BJ (cell line): ENCODE measurements at places on chromosomes 2 and 18.

- no peak for DNase-seq
Measured at GRCh38 chr2:148585696-148586095, 58.9 kb upstream of the EPC2 start.

DNA sequence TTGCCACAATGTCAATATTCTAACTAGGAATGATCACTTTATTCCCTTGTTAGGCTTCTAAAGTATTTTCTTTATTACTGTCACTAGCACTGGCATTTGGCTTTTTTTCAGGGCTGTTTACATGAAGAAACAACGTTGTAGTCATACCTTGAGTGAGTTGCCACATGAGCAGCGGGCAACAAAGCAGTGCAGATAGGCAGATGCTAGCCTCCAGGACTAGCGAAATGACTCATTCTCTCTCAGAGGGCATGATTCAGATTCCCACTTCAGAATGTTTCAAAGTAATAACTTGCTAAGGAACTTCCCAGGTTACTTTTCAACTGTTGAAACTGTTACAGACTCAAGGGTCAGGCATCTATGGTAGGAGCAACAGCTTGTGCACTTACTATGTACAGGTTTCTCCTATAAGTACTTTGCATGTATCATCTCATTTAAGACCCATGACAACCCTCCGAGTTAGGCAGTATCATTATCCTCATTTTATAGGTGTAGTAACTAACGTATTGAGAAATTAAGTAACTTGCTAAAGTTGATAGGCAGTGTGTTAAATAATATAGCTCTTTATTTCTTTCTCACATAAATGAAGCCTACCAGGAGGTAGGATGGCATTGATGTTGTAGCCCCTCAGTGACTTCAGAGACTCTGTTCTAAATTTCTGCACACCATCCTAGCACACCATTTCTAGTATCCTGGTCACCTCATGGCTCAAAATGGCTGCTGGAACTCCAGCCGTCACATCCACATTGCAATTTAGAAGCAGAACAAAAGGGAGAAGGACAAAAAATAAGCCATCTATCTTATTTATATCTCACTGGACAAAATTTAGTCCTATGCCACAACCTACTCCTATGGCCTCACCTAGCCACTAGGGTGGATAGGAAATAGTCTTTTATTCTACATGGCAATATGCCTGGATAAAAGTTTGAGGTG, 83.3 kb downstream of the ICOS start:
- DNase-seq = no peak

DNA sequence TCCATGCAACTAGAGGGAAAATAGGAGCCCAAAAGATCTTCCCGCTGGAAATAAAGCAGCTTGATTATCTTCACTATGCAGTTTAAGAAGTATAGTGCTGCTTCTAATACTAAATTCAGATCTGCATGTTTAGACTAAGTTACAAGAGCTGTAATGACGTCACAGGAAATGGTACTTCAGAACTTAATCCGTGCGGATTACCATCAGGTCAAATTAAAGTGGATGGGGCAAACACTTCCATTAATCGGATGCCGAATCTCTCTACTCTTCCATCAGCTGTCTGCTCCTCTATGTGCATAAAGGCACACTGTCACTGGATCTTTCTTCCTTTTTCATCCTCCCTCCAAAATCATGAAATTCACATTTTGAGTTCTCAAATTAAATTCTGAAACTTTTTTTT, 52.6 kb downstream of the TRAPPC12 start:
- DNase-seq = no peak

- no peak for DNase-seq
Measured at GRCh38 chr2:96985181-96985945, 1.0 kb downstream of the FAM178B start.

DNA sequence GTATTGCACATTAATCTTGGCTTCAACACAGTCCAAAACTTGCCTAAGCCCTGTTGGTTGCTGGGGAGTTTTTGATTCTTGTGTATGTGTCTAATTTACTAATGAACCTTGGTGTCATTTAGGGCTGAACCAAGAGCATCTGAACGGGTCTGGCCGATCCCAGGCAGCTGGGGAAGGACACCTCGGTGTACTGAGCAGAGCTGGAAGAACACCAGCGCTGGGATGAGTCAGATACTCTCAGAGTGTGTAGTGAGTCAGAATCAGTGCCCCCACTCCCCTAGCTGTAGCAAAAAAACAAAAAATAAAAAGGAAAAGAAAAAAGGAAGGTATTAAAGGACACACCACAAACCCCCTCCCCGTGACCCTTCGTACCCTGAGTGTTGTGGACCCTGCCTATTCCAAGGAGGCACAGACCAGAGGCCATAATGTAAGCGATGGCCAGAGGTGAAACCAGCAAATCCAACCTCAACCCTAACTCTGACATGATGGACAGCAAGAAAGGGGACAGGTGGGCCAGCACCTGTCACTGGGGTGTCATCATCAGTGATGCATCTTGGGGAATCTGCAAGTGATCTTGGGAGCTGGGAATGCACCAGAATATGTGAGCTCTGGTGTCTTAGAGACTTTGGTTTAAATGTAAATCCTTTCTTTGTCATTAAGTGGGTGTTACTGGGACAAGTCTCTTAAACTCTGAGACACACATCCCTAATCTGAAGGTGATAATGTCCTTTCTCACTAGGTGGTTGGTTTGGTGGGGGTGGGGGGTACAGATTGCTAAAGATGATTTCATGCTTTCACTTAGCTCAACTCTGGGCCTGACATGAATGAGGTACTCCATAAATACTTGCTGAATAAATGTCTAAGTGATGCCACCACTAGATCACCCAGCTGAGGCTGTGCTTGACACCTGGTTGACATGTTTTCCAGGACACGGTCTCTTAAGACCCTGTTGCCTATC, 34.2 kb upstream of the NCOA1 start:
- no peak for DNase-seq

GRCh38 chr2:99444222-99444621, 45.6 kb downstream of the REV1 start:
- no peak for DNase-seq

- DNase-seq = no peak
Measured at GRCh38 chr2:122927197-122927596, 1097.9 kb upstream of the CNTNAP5 start.

DNA sequence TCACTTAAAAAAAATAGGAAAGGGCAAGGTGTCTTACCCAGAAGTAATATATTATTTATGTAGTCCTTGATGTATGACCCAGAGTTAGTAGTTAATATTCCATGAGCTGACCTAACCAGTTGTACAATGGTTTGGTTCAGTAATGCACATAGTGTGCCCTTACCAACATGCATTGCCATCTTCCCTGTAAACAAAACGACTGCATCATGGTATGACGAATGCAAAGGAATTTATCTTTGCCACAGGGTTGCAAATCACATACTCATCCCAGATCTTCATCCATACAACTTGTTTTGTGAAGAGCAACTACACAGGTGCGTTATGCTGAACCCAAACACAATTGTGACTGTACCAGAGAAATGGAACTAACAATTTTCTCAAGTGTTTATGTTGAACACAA, 68.9 kb upstream of the ZSWIM2 start:
- DNase-seq = no peak

GRCh38 chr2:147467441-147467840, 377.4 kb upstream of the ACVR2A start:
- DNase-seq = no peak

DNA sequence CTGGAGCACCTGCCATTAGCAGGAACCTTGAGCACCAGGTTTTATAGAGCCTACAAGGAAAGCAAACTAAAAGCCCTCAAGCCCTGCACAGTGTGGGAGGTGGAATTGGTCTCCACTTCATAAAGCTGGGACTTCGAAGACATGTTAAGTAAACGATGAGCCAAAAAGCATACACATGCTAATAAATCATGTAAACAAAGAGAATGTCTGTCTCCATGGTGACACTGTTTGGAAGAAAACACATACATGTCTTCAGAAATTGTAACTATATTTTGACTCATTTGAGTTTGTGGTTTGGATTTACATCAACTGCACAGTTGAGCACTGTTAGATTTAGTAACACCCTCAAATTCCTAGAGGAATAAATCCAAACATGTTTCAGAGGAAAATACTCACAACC, 978.5 kb upstream of the LRRTM1 start:
- DNase-seq = no peak

GRCh38 chr2:174328961-174329715, 5.6 kb upstream of the SP9 start:
- DNase-seq = no peak

GRCh38 chr2:70258532-70258875, 567 bp downstream of the PCYOX1 start:
- DNase-seq = no peak

- no peak for DNase-seq
Measured at GRCh38 chr2:88832311-88832991, 141.0 kb downstream of the RPIA start.

GRCh38 chr2:217622205-217623060, 380.4 kb downstream of the TNS1 start:
- peak; percentile 88 for DNase-seq

- no peak for DNase-seq
Measured at GRCh38 chr2:75494137-75494769, 66.5 kb downstream of the EVA1A start.

DNA sequence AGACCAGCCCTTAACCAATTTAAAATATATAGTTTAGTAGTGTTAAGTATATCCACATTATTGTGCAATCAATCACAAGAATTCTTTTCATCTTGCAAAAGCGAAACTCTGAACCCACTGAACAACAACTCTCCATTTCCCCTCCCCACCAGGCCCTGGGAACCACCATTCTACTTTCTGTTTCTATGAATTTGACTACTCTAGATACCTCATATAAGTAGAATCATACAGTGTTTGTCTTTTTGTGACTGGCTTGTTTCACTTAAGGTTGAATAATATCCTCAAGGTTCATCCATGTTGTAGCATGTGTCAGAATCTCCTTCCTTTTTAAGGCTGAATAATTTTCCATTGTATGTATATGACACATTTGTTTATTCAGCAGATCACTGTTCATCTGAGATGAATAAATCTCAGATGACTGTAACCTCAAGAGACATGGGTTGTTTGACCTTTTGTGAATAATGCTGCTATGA, 8.1 kb upstream of the SOS1 start:
- no peak for DNase-seq

DNA sequence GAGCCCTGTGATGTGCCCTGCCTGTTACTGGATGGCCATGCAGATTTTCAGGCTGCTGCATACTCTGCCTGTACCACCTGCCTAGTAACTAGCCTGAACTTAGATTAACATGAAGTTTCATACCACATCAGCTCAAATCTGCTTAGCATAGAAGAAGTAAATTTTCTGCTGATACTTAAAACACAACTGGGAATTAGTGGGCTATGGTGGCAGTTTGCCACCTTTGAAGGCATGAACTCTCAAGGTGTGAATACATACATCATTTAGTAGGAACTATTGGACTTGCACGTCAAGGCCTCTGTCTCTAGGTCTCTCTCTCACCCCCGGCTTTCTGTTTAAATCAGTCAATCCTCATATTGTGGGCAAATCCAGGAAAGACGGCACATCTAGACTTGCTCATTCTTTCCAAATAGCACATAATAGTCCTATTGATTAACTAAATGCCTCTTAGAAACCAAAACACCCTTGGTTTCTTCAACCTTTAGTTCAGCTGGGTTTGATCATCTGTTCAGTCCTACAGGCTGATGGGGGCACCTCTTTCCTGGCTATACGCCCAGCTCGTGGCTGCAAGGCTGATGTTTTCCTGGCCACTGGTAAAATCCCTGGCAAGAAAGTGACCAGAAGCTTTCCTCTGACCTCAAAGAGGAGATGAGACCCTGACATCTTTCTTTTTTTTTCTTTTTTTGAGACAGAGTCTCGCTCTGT, 58.4 kb downstream of the ALPK2 start:
- no peak for DNase-seq

DNA sequence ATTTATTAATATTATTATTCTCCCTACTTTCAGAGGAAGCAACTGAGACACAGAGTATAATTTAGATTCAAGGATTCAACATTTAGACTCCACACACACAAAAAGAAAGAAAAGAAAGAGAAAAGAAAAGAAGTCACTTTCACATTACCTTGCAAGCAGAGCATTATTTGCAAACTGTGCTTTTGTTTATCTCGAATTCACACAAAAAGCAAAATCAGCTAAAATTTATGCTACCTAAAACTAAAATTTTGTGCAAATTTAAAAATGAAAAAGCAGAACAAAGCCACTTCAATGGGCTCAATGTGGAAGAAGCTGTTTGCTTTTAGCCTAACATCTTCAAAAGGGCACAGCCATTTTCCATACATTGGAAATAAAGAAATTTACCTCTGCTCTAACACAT, 1282.7 kb upstream of the GYPC start:
- no peak for DNase-seq

GRCh38 chr2:212311807-212312404, 226.7 kb downstream of the ERBB4 start:
- DNase-seq = no peak

- DNase-seq = no peak
Measured at GRCh38 chr18:2420367-2420766, 150.9 kb downstream of the METTL4 start.

GRCh38 chr2:133500917-133501316, 67.3 kb downstream of the NCKAP5 start:
- DNase-seq = no peak

GRCh38 chr2:185381631-185382030, 357.0 kb upstream of the FSIP2 start:
- DNase-seq = no peak

DNA sequence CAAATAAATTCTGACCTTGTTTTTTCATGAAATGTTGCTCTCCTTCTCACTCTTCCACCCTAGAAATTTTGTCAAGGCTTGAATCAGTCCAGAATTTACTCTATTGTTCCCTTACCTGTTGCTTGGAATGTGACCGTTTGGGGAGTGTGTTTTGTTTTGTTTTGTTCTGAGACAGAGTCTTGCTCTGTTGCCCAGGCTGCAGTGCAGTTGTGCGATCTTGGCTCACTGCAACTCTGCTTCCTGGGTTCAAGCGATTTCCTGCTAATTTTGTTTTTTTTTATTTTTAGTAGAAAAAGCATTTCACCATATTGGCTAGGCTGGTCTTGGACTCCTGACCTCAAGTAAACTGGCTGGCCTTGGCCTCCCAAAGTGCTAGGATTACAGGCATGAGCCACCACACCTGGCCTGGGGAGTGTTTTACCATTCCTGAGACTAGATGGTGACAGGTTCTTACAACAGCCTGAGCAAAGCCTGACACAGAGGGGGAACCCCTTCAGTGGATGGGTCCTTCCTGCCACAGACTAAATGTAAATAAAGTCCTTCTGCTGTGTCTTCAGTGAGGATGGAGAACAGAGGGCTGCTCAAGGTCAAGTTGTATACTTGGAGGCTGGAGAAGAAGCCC, 52.0 kb downstream of the HAUS1 start:
- no peak for DNase-seq

- no peak for DNase-seq
Measured at GRCh38 chr2:175371378-175371777, 189.9 kb upstream of the ATP5MC3 start.

GRCh38 chr2:63425606-63426005, 162.7 kb downstream of the WDPCP start:
- no peak for DNase-seq

- no peak for DNase-seq
Measured at GRCh38 chr2:12897181-12897580, 180.4 kb downstream of the TRIB2 start.

DNA sequence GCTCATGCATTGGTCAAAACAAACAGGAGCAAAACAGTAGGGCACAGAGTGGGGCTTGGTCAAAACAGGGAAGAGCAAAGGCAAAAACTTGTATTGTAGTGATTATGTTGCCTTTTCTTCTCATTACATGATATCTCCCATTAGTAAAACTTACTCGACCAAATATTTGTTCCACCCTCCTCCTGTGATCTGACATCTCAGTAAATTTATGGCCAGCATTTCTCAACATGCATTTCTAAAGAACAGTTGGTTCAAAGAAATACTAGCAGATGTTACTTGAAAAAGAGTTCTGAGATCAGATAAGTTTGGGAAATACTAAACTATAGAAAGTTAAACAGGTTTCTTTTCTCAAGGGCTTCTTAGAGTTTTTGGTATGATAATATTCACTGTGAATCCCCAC, 423.1 kb downstream of the FIGN start:
- DNase-seq = no peak
